GM19239 (cell line): ENCODE measurements at places on chromosomes 11 and 22.

GRCh38 chr22:47796128-47796908 is 1033.9 kb downstream of the TBC1D22A start:
- no peak for DNase-seq

DNA sequence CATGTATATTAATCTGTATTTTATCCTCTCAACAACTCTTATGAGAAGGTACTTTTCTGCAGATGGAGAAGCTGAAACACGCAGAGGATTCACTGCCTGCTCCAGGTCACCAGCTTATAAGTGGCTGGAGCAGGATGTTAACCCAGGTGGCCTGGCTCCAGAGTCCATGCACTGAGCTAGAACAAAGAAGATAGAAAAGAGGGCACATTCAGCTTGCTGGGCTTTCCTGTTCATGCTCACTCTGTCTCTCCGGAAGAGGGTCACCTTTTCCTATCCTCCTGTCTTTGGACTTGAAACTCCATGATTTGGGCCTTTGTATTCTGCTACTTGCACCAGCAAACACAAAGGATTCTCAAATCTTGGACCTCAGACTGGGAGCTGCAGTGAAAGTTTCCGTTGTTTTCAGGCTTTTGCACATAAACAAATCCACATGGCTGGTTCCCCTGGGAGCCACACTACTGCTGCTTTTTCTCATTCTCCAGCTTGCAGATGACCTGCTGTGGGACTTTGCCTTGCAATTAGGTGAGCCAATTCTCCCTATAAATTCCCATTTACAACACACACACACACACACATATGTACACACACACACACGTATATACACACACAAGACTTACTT is 117.3 kb upstream of the GRK3 start:
- DNase-seq: no peak

GRCh38 chr11:120578596-120579154 is 67.1 kb downstream of the GRIK4 start:
- DNase-seq: no peak

DNA sequence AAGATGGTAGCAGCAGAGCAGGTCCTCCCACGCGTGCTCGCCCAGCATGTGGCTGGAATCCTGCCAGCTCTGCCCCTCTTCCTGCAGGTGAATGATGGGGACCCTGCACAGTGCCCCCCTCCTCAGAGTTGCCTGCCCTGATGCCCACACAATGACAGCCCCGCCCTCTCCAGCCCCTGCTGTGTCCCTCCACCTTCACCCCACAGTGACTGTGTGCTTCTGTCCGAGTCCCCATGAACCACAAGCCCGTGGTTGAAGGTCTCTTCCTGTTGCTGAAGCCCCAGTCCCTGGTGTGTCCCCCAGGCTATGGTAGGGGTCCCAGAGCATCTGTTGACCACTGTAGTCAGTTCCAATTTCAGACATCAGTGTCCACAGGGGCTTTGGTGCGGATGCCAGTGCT is 71.0 kb downstream of the BRD1 start:
- DNase-seq: no peak

GRCh38 chr11:113023228-113023627 is 62.0 kb downstream of the NCAM1 start:
- no peak for DNase-seq

- no peak for DNase-seq
Measured at GRCh38 chr11:10622108-10622507, 53.6 kb upstream of the LYVE1 start.

DNA sequence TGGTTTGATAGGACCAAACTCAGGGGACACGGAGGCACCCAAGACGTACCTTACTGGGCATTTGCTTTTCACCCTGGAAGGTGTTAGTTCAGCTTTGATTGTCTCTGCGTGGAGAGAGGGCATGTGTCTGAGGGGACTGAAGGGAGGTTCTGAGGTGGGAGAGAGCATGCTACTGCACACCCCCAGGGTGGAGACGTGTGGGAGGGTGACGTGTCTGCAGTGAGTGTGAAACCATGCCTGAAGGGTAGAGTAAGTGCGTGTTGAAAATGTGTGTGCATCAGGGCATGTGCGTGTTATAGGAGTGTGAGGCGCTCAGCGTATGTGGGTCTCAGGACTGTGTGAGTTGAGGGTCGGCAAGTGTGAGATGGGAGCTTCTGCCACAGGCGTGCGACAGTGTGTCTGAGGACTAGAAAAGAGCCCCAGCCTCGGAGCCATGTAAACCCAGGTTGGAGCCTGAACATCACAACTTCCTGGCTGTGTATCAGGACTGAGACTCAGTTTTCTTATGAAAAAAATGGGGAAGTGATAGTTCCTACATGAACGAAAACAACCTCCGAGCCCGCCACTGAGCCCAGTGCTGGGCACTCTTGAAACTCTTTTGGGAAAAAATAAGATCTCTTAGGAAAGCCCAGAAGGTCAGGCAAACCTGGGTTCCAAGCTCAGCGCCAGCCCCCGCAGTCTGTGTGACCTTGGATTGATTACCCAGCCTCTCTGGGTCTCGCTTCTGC is 11.8 kb upstream of the KCNJ11 start:
- no peak for DNase-seq

DNA sequence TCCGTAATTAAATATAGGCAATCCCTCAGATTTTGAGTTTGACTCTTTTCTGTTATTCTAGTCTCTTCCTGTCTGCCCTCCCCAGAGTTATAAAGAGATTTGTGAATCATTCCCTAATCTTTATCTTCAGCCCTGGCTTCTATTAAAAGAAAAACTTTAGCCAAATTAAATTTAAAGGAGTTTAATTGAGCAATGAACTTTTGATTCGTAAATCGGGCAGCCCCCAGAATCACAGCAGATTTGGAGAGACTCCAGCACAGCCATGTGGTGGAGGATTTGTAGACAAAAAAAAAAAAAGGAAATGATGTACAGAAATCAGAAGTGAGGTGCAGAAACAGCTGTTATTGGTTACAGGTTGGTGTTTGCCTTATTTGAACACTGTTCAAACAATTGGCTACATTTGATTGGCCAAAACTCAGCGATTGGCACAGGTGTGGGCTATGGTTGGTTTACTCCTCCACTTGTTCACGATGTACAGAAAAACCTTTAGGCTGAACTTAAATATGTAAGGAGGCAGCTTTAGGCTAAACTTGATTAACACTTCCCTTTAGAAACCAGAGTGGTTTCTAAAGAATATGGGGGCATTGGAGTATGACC is 2.3 kb upstream of the ALKBH8 start:
- no peak for DNase-seq

DNA sequence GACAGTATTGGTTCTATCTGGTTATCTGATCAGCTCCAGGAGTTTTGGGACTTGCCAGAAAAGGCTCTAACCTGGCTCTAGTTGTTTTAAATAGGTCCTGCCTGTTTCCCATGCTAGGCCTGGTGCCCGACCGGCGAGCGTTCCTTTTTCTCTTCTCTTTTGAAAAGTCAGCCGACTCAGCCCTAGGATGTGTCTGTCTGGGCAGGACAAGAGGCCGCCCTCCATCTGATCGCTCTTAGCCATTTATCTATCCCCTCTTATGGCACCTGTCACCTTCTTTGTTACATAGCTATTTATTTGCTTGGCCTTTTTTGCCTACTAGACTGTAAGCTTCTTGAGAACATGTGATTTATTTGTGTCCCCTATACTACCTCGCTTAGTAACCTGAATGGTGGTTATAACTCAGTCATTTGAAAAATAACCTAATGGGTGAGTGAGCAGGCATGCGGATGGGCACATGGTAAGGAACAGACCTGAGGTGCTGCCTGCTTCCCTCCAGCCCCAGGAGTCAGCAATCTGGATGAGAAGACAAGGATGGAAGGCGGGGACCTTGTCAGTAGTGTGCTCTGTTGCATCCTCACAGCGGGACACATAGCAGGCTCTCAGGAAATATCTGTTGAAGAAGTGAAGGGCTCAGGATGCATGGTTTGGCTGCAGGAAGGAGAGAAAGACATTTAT is 108.4 kb downstream of the ZBTB16 start:
- no peak for DNase-seq

DNA sequence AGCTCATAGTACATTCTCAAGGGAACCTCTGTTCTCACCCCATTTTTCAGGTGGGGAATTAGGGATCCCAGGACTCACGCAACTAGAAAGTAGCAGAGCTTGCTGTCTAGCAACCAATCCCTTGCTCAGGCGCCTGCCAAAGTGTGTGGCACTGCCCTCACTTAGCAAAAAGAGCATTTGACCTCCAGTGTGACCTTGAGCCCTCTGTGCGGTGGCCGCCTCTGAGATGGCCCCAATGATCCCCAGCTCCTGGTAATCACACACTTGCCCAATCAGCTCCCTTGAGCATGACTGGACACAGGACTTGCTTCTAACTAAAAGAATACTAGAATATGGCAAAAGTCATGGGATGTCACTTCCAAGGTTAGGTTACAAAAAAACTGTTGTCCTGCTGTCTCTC is 2.6 kb upstream of the LGALS2 start:
- DNase-seq: no peak

DNA sequence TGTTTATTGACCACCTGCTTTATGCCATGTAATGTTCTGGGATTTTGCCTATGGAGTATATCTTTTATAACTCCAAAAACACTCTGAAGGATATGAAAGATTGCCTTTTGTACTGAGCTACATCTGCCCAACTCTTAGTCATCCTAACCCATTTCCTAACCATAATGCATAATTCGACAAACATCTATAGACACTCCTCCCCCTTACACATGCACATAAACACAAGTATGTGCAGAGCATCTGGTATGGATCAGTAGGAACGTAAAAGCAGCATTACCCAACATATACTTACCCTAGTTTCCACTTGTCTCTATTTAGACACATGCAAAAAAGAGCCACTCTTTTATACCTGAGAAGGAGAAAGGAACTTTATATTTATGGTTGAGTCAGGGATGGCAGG is 272.8 kb downstream of the FAM76B start:
- DNase-seq: no peak

GRCh38 chr11:5178046-5178837 is 22.2 kb downstream of the OR51V1 start:
- no peak for DNase-seq

DNA sequence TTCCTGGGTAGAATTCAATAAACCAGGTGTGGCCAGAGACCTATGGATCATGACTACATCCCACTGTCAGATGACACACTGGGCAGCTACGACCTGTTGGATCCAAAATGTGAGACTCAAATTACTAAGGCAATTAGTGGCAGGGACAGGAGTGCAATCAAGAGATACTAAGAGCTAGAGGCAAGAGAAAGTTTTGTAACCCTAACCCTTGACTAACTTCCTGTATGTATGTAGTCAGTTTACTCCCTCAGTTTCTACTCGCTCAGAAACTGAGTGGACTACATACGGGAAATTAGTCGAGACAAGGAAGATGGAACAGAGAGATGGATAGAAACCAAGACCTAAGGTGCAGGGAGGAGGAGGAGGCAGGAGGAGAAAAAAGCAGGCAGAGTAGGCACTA is 2.7 kb downstream of the CYB5R2 start:
- no peak for DNase-seq

- DNase-seq: no peak
Measured at GRCh38 chr11:4658629-4659445, 15.1 kb downstream of the OR51E1 start.

GRCh38 chr11:128343870-128344269 is 243.5 kb downstream of the ETS1 start:
- DNase-seq: no peak

DNA sequence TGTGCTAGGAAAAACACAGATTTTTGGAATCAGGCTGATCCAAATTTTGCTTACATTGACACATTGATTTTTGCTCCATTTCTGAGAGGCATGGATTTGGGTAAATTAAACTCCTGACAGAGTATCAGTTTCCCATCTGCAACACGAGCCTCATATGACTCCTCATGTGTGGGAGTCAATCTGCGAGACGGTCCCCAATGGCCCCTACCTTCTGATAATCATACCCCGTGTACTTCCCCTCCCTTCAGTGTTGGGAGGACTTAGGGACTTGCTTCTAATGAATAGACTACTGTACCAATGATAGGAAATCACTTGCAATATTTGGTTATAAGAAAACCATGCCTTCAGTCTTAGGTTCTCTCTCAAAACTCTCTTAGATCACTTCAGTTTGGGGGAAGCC is 302.7 kb downstream of the ETS1 start:
- DNase-seq: no peak

DNA sequence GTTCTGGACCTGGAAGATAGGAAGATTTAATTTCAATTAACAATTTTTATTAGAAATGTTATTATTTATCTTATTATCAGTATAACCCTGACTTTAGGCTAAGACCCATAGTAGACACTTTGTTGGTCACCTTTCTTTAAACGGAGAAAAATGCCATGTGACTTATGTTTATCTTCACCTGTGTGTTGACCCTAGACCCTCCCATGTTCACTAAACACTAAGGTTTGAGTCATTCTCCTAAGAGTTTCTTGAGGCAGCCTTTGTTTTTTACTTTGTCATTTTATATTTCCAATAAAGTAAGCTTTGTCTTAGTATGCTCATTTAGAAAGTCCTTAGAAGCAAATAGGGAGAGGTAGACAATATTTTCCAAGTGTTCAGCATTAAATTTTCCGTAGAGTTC is 771.7 kb downstream of the METTL15 start:
- DNase-seq: no peak

DNA sequence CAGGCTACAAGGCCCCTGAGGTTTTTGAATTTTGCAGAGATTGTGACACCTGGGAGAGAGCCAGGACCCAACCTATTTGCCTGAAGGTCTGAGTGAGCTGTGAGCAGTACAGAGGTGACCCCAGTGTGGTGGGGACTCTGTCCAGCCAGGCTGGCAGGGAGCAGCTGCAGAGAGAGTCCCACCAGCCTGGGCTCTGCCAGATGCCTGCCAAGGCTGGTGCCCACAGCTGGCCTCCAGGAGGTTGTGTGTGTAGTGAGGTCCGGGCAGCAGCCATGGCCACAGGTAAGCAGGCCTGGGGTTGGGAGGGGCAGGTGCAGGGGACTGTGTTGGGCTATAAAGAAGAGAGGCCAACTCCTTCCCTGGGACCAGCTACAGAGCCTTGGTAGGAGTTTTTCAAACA is 144.8 kb downstream of the CRYBB2 start:
- DNase-seq: no peak

GRCh38 chr22:37337204-37337943 is 55.1 kb downstream of the CYTH4 start:
- DNase-seq: no peak

- no peak for DNase-seq
Measured at GRCh38 chr11:126411971-126412381, 56.5 kb downstream of the ST3GAL4 start.

DNA sequence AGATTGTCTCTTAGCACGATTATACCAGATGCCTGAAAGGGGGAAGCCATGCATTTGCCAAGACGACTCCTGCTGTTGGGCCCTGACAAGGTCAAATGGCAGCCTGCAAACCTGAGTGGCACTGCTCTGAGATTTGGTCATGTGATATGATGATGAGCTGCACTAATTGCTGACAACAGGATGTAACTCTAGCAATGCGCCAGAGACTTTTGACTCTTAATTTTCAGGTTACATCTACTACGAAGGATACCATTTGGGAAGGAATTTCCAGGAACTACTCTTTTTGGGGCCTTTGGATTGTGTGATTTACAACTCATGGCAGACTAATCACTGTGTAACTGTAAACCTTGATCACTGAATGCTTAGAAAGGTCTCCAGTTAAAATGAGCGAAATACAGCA is 13.1 kb downstream of the TREH start:
- no peak for DNase-seq

GRCh38 chr11:83702796-83703195 is 416.6 kb upstream of the CCDC90B start:
- DNase-seq: no peak

GRCh38 chr11:2523821-2524391 is 79.1 kb downstream of the KCNQ1 start:
- no peak for DNase-seq

GRCh38 chr11:65701686-65702085 is 10.4 kb upstream of the KAT5 start:
- no peak for DNase-seq

- DNase-seq: no peak
Measured at GRCh38 chr11:86369668-86370067, 5.0 kb upstream of the CCDC81 start.
